ENCODE measurements at places on chromosomes 16 and 17. TPM values are rescaled to one million over a fixed set of nuclear protein-coding genes. Genes with fewer than 3 reads are reported as not detected.

- DNase-seq = no peak
These were observed 6.2 kb downstream of the PGS1 start for GRCh38 chr17:78384479-78385175.

DNA sequence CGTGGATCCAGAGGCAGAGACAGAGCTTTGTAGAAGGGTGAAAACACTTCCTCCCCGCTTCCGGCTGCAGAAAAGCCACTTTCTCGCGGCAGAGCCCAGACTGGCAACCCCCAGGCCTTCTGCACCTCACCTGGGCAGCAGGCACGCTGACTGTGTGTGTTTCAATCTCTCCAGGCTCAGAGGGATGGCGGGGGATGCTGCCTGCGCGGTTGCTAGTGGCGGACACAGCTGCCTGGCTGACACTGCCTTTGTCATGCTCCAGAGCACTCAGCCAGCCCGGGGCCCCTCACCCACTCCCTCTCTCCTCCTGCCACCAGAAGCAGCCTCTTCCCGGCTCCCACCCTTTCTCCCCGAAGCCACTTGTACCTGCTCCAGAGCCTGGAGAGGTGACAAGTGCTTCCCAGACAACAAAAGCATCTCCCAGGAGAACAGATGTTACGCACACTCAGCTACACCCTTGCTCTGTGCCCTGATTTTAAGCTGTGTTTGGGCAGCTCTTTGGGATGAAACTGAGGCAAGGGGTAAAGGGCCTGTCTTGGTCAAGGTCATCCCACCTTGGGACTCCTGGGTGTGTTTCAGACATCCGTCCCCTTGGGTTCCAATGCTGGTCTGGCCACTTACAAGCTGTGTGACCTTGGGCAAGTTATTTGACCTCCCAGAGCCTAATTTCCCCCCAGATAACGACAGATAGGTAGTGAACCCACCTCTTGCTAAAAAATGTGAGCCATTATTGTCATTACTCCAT lies 9.2 kb upstream of the GLIS2 start:
- DNase-seq = no peak

GRCh38 chr17:41657176-41657754 lies 31.4 kb upstream of the EIF1 start:
- no peak for DNase-seq

The CBLN1 gene
- total RNA-seq = not detected

The ENKD1 gene
- 14.1 TPM for total RNA-seq

Data from fibroblast of the aortic adventitia (primary cell).